ENCODE measurements at places on chromosomes 5 and 9.
A peak's percentile ranks its signal among the peaks of the same experiment; 100 is the strongest.

DNA sequence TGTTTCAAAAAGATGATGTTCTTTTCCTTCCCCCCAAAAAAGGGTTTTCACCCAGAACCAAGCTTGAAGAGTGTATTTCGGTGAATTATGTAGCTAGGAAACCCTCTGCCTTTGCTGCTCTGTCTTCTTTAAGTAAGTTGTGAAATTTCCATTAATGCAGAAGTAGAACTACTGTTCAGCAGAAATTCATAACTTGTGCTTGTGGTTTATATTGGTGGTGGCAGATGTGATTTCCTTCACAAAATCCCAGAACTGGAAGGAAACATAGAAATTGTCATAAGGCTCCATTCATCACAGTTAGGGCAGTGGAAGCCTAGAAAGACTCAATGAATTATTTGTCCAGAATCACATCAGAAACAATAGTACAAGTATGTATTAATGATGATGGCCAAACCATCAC lies 42.1 kb upstream of the DAB2 start:
- no peak for DNase-seq

DNA sequence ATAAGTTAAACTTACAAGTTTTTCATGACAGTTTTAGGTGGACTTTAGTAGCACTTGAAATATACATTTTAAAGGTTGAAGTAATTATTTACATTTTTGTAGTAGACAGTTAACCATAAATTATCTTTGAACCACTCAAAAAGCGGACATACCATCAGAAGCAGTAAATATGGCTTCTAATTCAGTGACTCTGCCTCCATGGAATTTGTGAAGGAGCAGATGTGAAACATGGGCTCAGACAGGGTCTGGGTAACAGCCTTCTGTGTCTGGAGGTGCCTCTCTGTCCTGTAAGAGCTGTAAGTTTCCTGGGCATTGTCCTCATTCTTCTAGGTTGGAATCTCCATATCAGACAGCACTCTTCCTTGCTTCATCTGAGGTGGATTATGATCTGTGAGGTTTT lies 12.4 kb downstream of the RLN2 start:
- DNase-seq = no peak

DNA sequence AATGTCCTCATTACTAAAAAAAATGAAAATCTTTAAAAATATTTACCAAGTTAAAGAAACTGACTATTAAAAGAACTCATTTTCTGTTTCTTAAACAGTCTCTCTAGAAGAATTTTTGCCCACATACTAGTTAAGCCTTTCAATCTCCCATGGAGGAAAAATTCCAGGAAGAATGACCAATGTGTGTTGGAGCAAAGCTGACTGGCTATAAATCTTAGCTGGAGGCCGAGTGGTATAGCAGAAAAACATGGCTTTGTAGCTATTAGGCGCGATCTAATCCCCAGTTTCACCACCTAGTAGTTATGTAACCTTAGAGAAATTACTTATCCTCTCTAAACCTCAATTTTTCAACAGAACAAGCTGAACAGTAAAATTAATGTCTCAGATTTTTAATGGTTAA lies 135.5 kb upstream of the PRLR start:
- DNase-seq = no peak

DNA sequence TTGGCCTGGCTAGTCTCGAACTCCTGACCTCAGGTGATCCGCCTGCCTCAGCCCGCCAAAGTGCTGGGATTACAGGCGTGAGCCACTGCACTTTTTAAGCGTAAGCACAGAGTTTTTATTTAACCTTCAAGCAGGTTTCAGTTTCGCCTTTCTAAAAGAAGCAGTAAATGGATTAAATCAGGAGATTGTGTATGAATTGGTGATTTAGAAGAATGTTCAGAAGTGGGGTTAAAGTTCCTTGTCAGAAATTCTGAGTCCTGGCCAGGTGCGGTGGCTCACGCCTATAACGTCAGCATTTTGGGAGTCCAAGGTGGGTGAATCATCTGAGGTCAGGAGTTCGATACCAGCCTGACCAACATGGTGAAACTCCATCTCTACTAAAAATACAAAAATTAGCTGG lies 12.2 kb downstream of the HSPA4 start:
- no peak for DNase-seq

DNA sequence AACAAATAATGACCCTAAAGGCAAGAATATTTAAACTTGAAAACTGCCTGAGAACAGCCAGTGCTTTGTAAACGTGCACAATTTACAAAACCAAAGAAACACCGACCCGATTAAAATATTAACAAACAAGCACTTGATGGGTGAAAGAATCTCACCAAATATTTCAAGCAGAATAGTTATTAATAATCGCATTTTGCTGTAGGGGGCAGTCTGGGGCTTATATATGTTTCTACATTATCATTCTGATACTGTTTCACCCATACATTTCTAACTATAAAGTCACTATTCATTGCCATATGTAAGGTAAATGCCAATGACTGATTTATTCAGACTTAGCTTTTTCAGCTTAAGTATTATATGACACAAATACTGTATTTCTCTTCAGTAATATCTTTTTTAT lies 37.7 kb downstream of the UBAP2 start:
- DNase-seq = peak; percentile 5

GRCh38 chr5:3642231-3642630 lies 46.6 kb downstream of the IRX1 start:
- no peak for DNase-seq

DNA sequence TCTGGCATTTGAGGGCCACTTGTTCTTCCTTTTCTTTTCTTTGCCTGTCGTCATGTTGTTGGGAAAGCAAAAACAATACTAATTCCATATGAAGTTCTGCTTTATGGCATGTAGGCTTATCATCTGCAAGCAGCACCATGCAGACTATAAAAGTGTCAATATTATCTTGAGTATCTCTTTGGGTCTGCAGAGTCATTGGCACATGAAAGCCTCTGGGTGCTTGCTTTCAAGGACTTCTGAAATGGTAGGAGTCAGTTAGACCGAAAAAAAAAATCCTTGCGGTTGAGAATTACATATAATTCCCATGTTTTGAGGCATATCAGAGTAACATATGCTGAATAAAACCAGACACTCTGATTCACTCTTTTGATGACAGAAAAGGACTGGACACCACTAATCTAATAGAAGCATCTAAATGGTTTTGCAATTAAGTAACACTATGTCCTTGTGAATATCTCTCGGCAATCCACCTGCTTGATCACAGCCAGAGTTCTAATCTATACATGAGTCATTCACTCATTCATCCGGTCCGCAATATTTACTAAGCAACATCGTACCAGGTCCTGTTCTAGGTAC lies 44.4 kb downstream of the GNAQ start:
- DNase-seq = no peak

DNA sequence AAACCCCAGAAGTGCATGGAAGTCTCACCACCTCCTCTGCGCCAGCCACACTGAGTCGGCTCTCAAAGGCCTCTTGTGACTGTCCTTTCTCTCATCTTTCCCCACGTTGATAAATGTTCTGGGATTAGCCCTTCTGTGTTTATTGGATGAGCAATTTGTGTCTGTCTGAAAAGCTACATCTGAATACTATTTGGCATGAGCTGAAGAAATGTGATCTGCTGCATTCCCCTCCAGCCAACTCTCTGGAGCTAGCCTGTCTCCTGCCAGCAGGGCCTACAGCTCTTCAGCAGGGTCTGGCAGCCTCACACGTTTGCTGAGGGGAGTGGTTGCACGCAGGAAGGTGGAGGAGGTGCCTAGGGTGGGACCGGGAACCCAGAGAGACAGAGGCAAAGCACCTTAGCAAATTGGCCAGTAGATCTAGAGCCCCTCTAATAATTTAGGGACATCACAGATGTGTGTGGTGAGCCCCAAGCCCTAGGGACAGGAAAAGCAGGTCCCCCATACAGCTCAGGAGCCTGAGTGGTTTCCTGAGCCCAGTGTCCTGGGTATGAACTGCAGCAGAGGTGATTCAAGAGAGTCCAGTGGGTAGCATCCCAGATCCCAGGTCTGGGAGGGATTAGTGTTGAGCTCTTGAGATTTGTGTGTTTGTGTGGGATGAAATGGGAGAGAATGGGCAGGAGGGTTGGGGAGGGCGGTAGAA lies 20.5 kb upstream of the B4GALT1 start:
- no peak for DNase-seq

DNA sequence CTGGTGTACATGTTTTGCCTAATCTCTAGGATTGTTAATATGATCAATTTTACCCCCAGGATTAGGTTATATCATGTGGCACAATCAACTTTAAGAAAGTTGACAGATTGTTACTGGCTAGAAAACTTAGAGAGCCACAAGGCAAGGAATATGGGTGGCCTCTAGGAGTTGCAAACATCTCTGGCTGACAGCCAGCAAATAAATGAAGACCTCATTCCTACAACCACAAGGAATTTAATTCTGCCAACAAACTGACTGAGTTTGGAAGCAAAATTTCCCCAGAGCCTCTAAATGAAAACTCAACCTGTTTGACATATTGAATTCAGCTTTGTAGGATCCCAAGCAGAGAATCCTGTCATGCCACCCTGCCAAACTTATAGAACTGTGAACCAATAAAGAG lies 196.4 kb upstream of the PTGER4 start:
- no peak for DNase-seq

- no peak for DNase-seq
Observed at GRCh38 chr5:127055880-127056653, 17.2 kb downstream of the C5orf63 start.

DNA sequence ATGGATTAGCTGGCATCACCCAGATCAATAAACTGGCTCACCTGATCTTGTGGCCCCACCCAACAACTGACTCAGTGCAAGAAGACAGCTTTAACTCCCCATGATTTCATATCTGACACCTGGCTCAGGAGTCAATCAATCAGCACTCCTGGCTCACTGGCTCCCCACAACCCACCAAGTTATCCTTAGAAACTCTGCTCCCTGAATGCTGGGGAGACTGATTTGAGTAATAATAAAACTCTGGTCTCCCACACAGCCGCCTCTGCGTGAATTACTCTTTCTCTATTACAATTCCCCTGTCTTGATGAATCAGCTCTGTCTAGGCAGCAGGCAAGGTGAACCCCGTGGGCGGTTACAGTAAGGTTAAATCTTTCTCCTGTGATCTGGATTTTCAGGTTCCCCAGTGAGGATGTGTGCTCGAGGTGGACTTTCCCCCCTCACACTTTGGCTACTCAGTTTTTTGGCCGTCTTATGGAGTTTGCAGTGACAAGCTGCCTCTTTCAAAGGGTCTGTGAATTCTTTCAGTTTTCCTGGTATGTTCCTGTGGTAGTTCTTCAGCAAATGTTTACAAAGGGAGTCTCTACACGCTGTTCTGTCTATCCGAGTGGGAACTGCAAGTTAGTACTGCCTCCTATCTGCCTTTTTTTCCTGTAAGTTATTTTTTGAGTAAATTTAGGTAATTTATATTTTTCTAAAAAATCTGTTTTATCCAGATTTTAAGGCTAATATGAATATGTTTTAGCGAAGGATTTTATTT lies 500.2 kb upstream of the NUDT12 start:
- DNase-seq = no peak

GRCh38 chr9:33780276-33780675 lies 15.1 kb upstream of the PRSS3 start:
- peak; percentile 3 for DNase-seq

DNA sequence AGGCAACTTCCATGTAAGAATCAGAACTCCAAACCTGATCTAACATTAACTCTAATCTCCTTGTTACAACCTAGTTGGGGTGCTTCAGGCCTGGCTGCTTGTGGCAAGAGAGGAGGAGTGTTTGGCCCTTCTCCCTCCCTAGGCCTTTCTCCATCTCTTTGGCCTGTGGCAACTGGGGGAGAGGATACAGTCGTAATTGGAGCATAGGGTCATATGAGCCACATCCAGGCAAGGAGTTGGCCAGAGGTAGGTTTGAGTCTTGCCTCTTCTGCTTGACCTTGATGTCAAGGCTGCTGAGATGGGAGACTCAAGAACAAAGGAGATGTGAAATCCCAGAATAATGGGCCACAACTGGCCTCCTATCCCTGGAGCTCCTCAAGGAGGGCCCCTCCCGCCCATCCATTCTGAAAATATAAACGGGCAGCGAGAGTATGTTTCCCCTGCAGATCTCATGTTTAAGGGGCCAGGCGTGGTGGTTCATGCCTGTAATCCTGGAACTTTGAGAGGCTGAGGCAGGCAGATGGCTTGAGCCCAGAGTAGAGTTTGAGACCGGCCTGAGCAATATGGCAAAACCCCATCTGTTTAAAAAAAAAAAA lies 59.3 kb upstream of the ANGPTL2 start:
- DNase-seq = no peak

DNA sequence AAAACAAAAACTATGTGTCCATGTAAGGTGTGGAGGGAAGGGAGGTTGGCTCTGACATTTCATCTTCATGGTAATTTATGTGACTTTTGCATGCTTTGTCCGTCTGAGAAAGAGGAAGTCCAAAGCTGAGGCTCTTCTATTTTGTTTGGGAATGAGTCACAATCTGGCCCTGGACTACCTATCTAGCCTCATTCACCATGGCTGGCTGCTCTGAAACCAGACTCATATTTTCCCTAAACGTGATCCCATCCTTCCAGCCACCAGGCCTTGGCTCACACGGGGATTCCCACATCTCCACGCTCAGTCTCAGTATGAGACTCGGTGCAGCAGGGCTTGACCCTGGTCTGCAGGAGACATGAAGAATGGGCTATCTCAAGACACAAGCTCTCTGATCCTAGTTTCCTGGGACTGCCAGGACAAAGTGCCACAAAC lies 672.8 kb downstream of the ACTL7B start:
- no peak for DNase-seq

GRCh38 chr9:113399646-113400200 lies 1.4 kb downstream of the ALAD start:
- no peak for DNase-seq

- no peak for DNase-seq
Observed at GRCh38 chr5:148403344-148403743, 19.6 kb downstream of the FBXO38 start.

- DNase-seq = no peak
Observed at GRCh38 chr9:85858056-85858750, 82.7 kb upstream of the NAA35 start.

- DNase-seq = no peak
Observed at GRCh38 chr9:35211854-35212253, 50.0 kb downstream of the UNC13B start.

DNA sequence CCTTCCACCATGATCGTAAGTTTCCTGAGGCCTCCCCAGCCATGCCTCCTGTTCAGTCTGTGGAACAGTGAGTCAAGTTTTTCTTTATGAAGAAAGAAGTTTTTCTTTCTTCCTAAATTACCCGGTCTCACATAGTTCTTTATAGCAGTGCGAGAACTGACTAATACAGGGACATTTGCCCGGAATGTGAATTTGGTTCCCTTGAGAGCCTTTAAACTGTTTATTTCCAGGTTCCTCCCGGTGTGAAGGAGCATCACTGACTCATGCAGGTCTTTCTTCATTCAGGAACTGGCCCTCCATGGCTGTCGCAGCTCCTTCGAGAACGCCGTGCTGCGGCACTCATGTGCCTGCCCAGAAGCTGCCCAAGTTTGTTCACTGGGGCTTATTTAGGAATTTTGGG lies 87.7 kb downstream of the PTCH1 start:
- no peak for DNase-seq

DNA sequence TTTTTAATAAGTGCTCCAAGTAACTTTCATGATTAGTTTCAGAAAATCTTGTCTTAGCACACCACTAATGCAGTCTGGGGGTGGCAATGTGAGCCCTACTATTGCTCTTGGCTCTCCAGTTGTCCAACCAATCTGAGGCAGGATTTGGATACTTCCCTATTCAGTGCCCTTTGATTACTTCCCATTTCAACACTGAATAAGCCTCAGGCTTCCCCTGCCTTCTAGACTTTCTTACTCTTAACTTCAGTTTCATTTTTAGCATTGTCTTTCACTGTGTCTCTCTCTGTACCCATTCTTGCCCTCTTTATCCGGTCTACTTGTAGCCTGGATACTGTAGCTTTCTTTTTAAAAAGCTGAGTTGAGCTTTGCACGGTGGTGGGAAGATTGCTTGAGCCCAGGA lies 186.1 kb downstream of the C9orf152 start:
- no peak for DNase-seq

GRCh38 chr5:35454011-35454525 lies 163.6 kb upstream of the SPEF2 start:
- DNase-seq = no peak
